Germinal center (tissue), 1 donor: ENCODE measurements at places on chromosomes 2 and 18.

DNA sequence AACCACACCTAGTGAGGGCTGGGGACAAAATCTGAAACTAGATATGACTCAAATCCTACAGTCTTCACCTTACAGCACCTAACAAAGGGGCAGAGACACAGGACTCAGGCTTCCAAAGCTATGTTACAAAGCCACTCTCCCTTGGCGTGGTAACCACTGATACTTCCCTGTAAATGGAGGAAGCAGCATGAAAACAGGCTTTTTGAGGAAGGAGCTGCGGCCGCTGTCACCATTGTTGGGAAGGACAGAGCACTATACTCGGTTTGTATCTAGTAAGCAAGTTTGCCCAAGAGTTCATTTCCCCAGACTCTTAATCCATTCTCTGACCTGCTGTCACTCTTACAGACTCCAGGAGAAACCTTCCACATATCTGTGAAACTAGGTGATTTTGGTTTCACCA lies 60.3 kb downstream of the LONRF2 start:
- DNase-seq = no peak

- DNase-seq = no peak
Measured at GRCh38 chr18:36308711-36309435, 11.4 kb downstream of the FHOD3 start.

- DNase-seq = no peak
Measured at GRCh38 chr18:67665266-67665665, 148.7 kb upstream of the DSEL start.

DNA sequence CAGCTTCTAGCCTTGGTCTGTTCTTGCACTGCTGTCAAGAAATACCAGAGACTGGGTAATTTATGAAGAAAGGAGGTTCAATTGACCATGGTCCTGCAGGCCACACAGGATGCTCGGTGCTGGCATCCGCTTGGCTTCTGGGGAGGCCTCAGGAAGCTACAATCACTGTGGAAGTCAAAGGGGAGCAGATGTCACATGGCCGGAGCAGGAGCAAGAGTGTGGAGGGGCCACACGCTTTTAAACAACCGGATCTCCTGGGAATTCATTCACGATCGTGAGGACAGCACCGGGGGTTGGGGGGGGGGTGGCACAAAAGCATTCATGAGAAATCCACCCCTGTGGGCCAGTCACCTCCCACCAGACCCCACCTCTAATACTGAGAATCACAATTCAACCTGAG lies 850.4 kb upstream of the SALL3 start:
- no peak for DNase-seq

DNA sequence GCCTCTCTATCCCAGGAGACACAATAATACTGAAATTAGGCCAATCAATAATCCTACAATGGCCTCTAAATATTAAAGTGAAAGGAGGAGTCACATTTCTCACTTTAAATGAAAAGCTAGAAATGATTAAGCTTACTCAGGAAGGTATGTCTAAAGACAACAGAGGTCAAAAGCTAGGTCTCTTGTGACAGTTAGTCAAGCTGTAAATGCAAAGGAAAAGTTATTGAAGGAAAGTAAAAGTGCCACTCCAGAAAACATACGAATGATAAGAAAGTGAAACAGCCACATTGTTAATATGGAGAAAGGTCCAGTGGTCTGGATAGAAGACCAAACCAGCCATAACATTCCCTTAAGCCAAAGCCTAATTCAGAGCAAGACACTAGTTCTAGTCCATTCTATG lies 9.5 kb downstream of the SESTD1 start:
- DNase-seq = no peak

DNA sequence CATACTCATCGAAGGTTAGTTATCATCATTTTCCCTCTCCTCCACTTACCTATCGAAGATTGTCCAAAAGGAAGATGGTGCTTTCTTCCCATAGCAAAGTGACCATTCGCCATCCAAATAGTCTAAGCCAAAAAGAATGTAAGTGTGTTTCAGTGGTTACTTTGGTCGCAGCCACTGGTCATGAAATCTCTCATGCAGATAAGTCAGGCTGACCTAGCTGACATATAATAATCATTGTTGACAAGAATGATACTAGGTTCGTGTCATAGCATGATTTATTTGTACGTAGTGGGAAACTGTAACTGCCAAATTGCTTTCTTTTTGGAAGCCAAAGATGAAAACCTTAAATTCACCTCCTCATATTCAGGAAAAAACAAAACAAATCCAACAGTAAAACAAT lies 89.6 kb upstream of the PMAIP1 start:
- no peak for DNase-seq

- DNase-seq = no peak
Measured at GRCh38 chr18:24052053-24052452, 37.5 kb downstream of the TTC39C start.

DNA sequence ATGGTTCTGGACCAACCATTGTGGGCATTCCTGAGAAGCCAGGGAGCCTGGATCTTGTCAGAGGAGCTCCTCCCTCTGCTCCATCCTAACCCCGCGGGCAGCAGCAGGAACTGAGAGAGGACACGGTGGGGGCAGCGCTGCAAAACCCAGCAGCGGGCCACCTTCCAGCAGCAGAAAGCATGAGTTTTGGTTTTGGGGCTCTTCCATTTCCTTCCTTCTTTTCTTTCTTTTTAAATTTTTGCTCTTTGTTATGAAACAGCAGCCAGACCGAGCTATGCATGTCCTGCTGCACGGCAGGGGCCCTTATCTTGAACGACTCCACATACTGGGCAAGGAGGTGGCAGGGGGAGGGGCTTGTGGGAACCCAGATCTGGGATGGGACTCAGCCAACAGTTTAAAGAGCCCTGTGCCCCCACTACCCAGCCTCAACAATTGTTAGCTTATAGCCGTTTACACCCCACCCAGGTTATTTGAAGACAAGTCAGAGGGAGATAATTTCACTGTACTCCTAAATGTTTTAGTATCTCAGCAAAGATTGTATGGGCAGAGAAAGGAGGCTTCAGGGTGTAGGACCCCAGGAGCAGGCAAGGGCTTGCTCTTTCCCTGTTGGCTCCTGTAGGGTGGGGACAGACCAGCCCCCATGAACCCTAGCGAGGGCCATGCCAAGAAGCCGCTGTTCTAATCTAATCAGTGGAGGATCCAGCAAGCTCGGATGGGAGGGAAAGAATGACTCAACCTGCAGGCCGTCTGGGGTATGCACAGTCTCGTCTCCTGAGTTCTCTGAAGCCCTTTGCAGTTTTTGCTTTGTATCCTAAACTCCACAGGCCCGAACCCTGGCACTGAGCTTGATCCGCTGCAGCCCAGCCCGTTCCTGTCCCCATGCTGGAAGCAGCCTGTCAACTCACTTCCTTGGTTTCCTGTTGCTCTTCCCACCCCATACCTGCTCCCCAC lies 75.3 kb downstream of the LRRFIP1 start:
- no peak for DNase-seq

- no peak for DNase-seq
Measured at GRCh38 chr2:5315041-5315440, 377.1 kb upstream of the SOX11 start.

DNA sequence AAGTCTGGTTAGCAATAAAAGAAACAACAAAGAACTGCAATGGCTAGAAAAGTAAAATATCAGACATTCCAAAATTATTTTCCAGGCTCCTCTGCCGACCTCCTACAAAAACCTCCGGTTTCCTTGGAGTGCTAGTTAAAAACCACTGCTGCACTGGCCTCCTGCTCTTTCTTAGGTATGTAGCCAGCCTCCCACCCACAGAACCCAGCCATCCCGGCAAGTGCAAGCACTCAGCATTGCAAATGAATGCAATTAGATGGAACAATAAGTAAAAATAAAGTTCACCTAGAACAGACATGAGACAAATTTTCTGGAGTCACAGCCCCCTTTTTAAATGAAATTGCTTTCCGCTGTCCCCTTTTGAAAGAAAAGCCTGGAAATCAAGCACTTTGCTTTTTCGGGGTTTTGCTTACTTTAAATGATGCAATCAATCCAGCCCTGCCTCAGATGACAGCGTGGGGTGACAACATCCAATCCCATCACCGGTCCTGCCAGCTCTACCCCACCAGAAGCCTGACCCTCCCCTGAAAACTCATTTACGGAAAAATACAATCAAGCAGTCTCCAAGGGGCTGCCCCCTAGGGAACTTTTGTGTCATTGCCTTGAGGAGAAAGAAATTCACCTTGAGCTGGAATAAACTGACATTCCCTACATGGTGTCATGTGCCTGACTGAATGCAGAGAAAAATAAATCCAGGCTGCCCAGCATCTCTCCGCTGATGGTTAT lies 199.8 kb downstream of the EPHA4 start:
- no peak for DNase-seq

GRCh38 chr2:84792856-84793522 lies 87.9 kb downstream of the TRABD2A start:
- no peak for DNase-seq

- peak; percentile 40 for DNase-seq
Measured at GRCh38 chr2:219178377-219179175, 501 bp downstream of the RETREG2 start.

GRCh38 chr2:9397201-9397600 lies 26.1 kb downstream of the ITGB1BP1 start:
- no peak for DNase-seq
